C1 segment of cervical spinal cord (tissue), 14 donors: ENCODE measurements at places on chromosomes 5 and 9.

DNA sequence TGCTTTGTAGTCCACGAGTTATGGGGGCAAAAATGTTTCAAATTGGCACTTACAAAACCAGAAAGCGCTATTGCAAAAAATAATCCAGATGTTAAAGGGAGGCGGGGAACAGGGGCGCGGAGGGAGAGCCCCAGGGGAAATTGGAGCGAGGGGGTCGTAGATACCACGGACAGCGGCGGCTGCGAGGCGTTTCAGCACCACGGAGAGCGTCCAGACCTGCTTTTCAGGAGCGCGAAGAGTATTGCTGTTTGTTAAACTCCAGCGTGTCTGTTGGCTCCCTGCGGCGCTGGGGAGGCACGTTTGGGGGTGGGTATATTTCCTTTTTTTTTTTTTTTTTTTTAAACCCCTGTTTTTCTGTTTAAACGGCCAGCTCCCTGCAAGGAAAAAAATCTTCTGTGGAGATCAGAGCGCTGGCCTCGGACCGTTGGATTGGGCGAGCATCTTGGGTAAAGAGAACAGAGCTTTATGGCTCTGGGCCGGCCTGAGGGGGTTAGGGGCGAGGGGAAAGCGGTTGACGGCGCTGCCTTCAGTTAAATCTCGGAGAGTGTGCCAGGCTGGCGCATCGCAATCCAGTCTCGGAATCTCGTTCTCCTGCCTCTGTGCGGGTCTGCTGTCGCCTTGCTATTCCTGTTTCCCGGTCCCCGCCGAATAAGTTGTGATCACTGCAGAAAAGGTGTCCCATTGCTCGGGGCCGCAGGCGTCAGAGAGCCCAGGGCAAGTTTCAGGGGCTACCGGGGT, at the start of gene GLRA1:
TSS of gene GLRA1 (minus strand) at position 288 of the 738 bp plus-strand sequence. CDS start 302 bp downstream, outside the sequence.
- no peak for DNase-seq

DNA sequence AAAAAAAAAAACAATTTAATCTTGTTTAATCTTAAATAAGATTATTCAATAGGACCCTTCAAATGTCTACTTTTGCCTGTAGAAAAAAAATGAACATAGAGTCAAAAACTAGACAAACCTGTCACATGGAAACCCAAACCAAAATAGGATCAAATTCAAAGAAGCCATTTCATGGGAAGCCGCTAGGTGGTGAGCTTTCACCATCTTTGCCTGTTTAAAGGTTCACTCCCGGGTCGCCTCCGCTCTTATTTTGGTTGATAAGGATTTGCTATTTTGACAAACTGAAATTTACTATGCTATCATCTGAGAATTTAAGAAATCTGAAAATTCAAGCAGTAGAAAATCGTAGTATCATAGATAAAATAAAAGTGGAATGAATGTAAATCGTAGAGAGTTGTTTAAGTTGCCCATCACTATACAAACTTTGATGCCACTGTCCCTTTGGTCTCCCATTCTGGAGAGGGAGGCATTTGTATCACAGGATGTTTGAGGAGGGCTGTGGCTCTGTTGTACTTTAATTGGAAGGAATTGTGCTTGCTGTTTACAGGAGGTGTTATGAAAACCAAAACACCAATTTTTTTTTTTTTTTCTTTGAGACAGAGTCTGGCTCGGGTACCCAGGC, 43.5 kb upstream of the DNAH5 start:
- DNase-seq, result peak; percentile 6

GRCh38 chr5:154189256-154189818, 1.2 kb upstream of the GALNT10 start:
- peak; percentile 62 for DNase-seq

DNA sequence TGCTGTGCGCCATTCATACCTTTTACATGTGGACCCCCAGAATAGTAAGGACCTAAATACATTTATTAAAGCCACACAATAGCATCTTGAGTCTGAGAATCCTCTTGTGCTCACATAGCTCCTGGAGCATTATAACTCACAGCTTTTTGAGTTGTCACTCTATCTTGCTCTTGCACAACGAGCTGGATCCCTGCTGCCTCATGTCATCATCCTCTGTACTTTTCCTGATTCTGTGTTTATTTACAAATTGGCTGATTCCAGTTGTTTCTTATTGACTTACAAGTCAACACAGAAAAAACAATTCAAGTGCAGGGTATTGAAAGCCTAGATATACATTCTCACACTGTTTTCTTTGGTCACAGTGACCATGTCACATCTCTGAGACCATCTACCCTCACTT, 112.9 kb downstream of the SLC1A3 start:
- no peak for DNase-seq

DNA sequence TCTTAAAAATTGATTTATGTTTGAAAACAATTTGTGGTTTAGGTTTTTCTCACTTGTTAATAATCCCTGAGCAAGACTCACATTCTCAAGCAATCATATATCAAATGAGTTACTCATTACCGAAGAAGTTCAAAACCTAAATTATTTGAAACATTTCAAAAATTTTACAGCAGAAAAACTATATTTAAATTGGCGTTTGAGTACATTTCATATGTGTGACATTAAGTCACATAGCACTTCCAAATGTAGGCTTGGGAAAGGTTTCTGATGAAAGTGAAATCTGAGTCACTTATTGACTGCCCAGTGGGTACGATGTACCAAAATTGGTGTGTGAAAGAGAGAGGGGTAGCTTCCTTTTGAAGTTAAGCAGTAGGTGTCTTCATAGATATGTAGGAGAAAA, 411.4 kb upstream of the SGCD start:
- DNase-seq, result no peak

GRCh38 chr9:2639786-2640185, 18.2 kb downstream of the VLDLR start:
- DNase-seq, result no peak
